GM13977 (cell line): ENCODE measurements at places on chromosomes 11 and 22.

GRCh38 chr11:14750911-14751310 is 107.3 kb downstream of the PDE3B start:
- DNase-seq = no peak

DNA sequence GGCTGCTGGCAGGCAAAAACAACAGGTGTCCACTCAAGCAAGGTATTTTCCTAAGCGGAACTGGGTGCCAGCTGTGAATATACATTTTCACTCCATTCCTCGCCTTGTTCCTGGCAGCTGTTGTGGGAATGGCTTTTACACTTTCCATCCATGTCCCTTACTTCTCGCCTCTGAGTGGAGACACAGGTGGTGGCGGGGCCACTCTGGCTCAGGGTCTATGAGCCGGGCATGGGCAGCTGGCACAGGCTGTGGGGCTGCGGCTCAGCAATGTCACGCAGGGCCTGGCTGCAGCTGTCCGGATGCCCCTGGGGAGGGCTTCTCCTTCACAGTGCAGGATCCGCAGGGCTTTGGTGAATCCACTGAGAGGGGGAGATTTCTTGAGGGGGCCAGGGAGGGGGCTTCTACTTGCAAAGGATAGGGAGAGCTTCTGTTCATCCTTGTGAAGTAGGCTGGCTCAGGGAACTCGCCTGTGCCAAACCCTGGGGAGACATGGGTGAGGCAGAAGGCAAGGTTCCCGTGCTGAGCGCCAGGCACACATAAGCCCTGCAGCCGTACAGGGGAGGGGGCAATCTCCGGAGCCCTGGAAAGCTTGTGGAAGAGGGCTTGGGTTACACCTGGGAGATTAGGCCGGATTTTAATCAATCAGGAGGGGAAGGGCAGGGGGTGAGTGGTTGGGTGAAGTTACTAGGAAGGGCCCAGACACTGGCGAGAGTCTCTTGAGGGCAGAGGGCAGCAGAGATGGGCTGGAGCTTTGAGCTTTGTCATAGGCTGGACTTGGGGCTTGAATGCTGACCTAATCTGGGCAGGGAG is 45.7 kb downstream of the KCNQ1OT1 start:
- DNase-seq = peak; percentile 5

GRCh38 chr22:18056161-18056666 is 21.6 kb upstream of the PEX26 start:
- DNase-seq = peak; percentile 63

DNA sequence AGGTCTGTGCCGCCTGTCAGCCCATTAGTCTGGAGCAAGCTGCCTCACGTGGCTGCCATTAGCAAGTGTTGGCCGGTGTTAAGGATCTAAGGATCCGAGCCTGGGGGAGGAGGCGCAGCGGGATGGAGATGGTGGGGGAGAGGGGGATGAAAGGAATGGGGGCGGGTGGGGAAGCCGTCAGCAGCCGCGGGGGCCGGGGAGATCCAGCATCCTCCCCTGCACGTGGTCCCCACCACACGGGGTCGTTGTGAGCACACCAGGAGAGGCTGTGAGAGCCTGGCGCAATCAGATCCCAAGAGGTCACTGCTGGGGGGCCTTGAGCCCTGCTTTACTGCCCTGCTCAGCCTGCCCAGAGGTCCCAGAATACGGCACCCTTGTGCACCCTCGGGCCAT is 7.3 kb downstream of the CABP7 start:
- DNase-seq = peak; percentile 77

DNA sequence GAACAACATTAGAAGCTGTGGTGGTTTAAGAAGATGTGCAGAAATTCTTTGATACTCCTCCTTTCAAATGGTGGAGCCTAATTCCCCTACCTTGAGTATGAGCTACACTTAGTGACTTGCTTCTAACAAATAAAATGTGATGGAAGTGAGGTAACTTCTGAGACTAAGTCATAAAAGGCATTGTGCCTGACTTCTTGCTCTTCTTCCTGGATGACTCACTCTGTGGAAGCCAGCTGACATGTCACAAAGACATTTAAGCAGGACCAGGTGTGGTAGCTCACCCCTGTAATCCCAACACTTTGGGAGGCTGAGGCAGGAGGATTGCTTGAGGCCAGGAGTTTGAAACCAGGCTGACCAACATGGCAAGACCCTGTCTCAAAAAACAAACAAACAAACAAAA is 3.9 kb upstream of the PLA2G3 start:
- DNase-seq = no peak

DNA sequence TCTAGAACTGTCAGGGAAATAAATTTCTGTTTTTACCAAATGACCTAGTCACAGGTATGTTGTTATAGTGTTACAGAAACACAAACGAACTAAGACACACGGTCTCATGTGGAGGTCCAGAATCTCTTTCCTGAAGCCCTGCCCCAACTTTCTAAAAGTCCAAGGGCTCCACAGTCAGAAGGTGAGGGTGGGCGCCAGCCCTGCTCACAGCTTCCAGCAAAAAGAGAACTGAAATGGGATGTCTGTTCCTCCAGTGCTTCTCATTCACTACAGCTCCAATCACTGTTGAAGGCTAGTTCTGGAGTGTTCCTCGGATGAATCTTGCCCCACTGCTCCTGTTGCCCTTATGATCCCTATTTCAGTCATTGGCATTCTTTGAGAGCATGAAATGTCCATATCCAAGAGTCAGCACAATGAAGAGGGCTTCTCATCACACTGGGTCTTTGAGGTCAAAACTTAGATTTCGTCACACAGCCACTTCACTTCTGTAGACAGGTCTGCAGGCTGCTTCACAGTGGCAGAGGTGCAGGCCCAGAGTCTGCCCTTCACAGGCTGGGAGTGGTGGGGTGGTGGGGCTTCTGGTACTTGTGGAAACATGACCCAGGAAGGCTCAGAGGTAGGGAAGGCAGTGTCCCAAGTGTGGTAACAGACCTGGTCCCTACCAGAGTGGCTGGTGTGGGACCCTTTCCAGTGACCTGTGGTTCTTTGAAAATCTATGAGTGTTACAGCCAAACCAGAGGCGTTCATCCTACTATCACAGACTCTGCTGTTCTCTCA is 34.9 kb downstream of the FAM181B start:
- DNase-seq = no peak

DNA sequence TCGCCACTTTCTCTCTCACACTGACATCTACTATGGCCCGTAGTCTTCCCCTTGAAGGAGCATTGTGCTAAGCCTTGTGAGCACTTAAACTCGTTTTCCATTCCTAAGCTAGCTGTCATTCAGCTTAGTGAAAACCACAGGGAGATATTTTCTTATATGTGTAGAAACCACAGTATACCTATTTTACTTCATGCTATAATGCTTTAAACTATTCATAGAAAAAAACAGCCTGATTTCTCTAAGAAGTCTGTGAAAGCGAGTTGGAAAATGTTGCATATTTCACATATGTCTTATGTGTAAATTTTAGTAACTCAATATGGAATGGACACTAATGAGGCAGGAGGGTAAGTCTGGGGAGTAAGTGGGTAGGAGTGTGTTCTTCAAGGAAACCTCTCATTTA is 194.3 kb upstream of the CTSC start:
- DNase-seq = no peak

DNA sequence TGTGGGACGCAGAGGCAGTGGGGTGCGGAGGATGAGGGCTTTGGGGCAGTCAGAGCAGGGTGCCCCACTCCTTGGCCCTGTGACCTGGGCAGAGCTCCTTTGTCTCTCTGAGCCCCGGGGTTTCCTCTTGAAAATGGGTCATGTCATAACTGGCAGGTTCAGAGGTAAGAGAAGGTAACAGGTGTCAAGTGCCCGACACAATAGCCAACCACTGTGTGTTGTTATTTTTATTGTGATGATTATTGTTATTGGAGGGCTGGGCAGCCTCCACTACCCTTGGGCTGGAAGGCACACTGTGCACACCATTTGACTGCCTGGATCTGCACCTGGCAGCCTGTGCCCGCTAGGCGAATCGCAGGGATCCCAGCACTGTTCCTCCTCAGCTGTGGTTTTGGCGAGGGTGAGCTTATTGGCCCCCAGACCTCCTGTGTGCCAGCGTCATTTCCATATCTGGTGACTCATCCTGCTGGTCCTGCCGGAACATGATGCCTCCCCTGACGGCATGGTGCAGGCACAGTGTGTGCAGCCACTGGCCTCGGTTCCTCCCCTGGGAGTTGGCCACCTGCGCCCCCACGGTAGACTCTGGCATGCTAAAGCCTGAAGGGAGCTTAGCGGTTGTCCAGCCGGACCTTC is 15.4 kb upstream of the SOX10 start:
- no peak for DNase-seq

- DNase-seq = peak; percentile 85
These were observed 3.9 kb upstream of the ABCG4 start for GRCh38 chr11:119144825-119145486.

- DNase-seq = no peak
These were observed 420.0 kb downstream of the METTL15 start for GRCh38 chr11:28528217-28528616.

GRCh38 chr11:112962579-112963367 is 1.6 kb downstream of the NCAM1 start:
- DNase-seq = peak; percentile 15

DNA sequence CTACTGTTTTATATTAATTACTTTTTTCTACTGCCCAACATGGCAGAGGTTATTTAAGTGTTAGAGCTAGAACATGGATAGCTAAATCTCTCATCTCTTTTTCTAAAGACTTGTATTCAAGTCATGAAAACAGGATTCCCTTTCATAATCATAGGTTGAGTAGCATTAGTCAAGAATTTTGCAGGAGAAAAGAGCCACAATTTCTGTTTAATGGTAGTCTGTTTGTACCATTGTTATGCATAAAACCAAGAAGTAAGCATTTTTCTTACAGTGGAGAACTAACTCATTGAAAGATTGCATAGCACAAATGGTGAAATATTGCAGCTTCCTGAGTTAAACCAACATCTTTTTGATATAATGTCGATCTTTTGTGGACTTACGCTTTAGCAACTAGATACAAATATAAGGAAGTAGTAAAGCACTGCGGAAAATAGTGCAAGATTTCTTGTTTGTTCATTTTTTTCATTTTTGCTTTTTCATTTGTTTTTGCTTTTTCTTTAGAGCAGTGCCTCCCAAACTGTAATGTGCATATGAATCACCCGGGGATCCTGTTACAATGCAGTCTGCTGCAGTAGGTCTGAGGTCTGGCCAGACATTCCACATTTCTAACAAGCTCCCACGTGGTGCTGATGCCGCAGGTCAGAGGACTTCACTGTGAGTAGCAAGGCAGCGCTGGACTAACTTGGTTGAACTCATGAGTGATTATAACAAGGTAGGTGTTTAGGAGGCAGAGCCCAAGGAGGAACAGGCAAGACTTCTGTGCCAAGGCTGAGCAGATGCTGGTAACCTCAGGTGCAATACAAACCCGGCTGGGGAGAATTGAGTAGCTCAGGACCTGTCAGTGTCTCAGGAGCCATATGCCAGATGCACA is 4.6 kb downstream of the ETS1 start:
- no peak for DNase-seq

DNA sequence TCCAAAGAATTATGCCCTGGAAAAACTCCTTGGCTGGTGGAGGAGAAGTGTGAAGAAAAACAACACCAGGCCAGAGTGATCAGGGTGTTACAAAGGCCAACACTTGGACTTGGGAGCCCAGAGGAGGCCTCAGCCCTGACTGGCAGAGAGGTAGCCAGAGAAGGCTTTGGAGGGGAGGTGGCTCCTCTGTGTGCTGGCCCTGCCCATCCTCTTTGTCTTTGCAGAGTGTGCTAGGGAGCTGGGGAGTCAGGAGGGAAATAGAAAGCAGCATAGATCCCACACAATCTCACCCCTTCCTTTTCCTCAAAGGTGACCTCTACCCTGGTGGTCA is 12.0 kb upstream of the P2RY6 start:
- no peak for DNase-seq

GRCh38 chr22:22110548-22111266 is 128.1 kb upstream of the TOP3B start:
- peak; percentile 89 for DNase-seq

- DNase-seq = peak; percentile 93
These were observed at the start of gene PRR5 for GRCh38 chr22:44701824-44702478. Gene PRR5 (plus strand): TSS chr22:44702204. CDS start chr22:44702475, 271 bp downstream.

GRCh38 chr11:70424765-70425344 is 26.5 kb downstream of the CTTN start:
- no peak for DNase-seq

GRCh38 chr11:73366265-73366610 is 10.0 kb upstream of the RELT start:
- DNase-seq = no peak

DNA sequence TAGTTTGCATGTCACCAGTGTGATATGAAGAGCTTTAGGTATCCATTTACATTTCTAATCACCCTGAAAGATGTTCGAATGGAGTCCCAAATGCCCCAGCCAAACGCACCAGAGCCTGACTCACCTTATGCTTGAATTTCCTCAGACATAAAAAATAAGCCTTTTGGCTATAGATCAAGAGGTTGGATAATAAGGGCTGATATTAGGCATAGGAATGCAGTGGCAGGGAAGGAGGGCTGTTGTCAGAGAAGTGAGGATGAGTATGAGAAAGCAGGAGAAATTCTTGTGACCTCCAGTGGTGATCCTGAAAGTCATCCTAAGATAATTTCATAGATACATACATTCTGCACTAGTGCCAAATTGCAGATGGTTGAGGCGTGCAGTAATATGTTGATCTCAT is 264.6 kb downstream of the NELL1 start:
- no peak for DNase-seq
